ENCODE measurements at places on chromosomes 4 and X.

GRCh38 chr4:18234108-18234507 is 212.6 kb upstream of the LCORL start:
- no peak for DNase-seq

GRCh38 chrX:114582264-114582632 is 1.6 kb upstream of the HTR2C start:
- DNase-seq: no peak

DNA sequence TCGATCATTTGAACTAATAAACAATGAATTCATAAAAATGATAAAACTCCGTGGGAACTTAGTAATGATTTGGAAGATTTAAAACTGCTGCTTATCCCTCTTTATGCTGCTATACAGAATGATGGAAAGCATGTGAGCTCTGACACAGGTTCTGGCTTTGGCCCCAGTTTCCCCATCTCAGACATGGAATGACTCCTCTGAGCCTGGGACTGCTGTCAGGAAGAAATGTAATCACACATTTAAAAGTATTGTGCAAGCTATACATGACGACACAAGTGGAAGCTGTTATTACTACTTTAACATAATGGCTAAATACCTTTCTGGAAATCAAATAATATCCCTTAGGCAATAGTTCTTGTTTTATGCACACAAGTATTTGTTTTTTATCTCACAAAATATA is 161.7 kb downstream of the DCHS2 start:
- no peak for DNase-seq

DNA sequence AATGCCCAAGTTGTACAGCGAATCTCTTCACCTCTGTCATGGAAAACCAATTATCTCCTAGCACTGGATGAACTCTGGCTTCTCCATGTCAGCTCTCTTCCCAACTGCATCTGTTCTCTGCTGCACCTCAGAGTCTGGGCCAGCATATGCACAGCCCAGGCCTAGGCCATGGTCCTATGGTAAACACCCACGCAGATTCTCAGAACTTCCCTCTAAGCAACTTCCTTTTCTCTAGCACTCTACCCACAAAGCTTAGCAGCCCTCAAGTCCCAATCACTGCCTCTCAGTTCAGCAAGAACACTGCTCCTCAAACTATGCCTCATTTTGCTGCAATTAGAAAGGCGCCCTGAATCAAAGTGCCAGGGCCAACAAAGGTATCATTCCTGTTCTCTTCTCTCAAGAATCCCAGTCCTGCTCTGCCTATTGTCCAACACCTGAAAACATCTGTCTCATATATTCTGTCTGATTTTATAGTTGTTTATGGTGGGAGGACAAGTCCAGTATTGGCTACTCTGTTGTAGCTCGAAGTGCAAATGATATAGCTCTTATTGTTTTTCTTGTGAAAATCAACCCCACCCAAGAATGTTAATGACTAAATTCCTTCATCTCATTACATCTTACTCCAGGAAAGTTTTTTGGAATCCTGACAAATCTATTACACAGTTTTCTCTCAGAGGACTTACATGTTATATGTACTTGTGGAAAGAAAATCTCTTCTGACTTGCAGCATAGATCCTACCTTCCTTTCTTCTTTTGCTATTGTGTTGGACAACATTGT is 85.4 kb downstream of the DCHS2 start:
- DNase-seq: no peak

- DNase-seq: no peak
Measured at GRCh38 chr4:145819853-145820181, 118.8 kb downstream of the ZNF827 start.

DNA sequence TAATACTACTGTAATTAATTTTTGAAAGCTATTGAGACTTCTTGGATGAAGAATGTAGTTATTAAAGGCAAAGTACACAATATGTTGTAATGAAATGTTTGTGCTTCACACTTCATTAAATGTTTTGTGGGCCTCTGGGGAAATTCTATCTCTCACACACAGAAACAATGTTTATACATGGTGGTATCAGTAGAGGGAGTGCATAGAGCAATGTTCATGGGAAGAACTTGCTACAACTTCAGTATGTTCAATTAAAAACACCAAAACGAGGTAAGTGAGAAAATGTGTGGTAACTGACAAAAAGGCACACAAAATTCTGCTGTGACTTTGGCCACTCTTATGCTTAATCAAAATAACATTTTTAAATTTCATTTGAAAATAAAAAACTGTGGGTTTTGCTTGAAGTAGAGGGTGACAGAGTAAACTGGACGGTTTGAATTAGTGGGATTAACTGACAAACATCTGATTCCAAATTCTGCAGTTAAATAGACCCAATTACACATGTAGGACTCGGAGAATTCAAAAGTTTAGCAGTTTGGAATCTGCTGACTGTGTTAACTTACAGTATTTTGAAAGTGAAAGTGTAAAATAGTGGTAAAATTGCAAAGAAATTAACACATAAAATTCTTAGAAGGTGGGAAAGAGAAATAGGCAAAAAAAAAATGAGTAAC is 111.4 kb upstream of the TTC29 start:
- no peak for DNase-seq

DNA sequence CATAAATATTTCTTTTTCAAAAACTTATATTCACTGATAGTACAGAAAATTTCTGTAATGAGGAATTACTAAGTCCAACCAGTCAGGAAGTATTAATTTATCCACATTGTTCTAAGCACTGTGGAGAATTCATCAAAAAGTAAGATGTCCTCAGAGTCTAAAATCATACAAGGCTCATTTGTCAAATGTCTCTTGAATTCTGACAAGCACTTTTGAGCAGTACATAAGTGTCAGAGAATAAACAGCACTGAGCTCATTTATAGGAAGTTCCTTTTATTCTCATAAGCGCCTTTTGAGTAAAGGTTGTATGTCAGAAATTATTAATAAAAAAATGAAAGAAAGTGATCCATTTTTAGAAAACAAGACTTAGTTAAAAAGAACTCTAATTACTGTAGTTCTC is 523.2 kb upstream of the EPHA5 start:
- DNase-seq: no peak

DNA sequence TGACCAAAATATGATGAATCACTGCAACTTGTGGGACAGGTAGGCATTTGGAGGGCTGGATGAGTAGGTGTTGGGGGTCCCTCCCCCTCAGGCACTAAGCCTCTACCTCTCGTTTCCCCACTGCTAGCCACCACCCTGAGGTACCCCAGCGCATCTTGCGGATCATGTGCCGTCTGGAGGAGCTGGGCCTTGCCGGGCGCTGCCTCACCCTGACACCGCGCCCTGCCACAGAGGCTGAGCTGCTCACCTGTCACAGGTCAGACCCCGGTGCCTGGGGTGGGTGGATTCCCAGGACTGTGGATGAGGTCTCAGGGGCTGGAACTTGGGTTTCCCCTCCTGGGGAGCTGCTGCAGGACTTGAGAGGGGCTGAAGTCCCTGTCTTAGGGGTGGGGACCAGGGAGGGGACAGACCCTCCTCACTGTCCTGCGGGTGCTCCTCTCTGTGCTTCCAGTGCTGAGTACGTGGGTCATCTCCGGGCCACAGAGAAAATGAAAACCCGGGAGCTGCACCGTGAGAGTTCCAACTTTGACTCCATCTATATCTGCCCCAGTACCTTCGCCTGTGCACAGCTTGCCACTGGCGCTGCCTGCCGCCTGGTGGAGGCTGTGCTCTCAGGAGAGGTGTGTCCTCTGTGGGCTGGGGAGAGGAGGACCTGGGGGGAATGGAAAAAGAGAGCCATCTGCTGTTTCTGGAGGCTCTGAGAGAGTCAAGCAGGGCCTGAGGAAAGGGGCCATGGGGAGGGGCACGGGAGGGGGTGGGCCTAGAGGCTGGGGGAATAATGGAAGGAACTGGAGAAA is 10.1 kb upstream of the ERAS start:
- no peak for DNase-seq

DNA sequence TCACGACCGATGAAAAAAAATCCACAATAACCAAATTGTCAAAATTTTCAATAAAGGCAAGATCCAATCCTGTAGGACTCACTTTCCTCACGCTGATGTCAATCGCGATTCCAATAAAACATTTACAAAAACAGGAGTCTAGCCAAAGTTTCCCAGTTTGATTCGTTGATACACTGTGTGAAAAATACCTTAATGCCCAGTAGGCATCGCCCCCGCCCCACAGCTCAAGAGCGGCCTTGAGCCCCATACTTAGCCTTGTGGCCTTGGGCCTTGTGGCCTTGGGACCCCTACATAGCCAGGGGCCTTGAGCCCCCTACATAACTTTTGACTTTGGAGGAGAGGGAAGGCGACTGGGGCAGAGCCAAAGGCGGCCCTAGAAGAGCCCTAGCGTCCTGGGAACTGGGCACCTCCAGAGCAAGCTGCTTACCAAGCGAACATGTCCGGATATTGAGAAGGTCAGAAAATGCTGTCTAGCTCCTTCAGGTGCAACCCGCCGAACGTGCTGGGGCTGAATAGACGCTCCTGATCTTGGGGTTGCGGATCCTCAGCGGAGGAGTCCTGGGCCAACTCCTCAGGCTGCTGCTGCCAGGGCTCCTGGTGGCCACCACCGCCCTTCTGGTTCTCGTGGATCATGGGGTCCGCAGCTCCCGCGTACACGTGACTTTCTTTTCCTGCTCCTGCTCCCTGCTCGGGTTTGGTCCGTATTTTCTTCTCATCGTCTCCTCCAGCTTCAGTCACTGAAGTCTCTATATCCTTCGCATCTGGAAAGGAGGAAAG is 62.9 kb downstream of the RHOXF2B start:
- DNase-seq: no peak

DNA sequence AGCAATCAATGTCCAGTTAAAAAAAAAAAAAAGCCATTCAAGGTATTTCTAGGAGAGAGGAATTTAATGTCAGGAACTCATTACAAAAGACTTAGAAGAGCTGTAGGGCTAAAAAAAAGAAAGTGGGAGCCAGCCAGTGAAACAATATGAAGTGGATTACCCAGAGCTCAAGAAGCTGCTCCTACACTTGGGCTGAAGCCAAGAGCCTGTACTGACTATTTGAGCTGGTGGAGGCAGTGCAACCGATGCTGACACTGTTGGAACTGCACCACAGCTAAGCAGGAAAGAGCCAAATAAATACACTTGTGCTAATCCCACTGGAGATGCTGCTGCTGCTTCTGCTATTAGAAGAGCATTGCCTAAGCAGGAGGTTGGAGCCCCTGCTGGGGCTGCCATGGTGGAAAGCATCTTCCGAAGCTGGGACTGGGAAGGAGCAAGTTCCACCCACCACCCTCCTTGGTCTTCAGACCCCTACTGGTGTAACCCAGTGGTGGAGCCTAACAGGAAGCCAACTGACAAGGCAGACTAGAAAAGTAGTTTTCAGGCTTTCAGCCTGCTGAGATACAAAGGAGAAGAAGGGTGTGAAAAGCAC is 65.4 kb downstream of the CXXC4 start:
- DNase-seq: no peak

DNA sequence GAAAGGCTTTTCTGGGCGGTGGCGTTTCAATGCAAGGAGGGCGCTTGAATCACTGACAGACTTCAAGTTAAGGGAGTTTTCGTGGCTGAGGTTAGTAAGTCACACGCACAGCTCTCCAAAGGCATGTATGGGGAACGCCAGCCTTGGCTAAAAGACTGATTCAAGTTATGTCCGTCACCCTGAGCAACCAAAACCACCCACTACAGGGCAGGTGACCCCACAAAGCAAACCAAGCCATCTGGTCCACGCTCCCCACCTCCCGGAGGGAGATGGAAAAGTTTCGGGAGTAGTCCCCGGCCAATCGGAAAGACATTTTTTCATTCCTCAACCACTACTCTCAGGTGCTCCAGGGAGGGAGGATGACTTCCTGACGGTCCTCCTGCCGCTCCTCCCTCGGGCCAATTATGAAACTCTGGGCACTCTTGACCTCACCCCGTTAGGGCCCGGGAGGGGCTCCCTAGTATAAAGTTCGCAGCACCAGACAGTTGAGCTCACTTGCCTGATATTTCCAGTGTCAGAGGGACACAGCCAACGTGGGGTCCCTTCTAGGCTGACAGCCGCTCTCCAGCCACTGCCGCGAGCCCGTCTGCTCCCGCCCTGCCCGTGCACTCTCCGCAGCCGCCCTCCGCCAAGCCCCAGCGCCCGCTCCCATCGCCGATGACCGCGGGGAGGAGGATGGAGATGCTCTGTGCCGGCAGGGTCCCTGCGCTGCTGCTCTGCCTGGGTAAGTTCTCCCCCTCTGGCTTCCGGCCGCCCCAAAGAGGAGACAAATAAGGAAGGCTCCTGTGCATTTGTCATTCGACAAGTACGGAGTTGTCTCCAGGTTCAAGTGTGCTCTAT is at the start of gene EREG:
Gene EREG, plus strand, starts transcription at position 494 of the 840 bp plus-strand sequence. Its CDS starts 164 bp downstream, at position 658.
- peak; percentile 6 for DNase-seq

GRCh38 chr4:95017305-95018064 is 259.7 kb downstream of the BMPR1B start:
- no peak for DNase-seq

DNA sequence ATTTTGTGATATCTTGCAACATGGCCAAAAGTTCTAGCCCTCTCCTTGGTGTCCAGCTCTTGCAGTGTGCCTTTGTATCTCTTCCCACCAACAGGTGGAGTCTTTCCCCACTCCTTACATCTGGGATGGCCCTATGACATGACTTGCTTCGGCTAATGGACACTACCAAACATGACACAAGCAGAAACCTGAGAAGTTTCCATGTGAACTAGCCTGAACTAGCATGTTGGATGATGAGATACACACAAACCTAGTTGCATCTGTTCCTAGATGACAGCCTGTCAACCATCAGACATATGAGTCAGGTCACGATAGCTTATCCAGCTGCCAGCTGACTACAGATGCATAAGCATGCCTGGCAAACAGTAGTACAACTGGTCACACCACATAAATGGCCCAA is 207.5 kb upstream of the FTHL17 start:
- no peak for DNase-seq

GRCh38 chr4:76564123-76564915 is 129.3 kb downstream of the SHROOM3 start:
- no peak for DNase-seq

DNA sequence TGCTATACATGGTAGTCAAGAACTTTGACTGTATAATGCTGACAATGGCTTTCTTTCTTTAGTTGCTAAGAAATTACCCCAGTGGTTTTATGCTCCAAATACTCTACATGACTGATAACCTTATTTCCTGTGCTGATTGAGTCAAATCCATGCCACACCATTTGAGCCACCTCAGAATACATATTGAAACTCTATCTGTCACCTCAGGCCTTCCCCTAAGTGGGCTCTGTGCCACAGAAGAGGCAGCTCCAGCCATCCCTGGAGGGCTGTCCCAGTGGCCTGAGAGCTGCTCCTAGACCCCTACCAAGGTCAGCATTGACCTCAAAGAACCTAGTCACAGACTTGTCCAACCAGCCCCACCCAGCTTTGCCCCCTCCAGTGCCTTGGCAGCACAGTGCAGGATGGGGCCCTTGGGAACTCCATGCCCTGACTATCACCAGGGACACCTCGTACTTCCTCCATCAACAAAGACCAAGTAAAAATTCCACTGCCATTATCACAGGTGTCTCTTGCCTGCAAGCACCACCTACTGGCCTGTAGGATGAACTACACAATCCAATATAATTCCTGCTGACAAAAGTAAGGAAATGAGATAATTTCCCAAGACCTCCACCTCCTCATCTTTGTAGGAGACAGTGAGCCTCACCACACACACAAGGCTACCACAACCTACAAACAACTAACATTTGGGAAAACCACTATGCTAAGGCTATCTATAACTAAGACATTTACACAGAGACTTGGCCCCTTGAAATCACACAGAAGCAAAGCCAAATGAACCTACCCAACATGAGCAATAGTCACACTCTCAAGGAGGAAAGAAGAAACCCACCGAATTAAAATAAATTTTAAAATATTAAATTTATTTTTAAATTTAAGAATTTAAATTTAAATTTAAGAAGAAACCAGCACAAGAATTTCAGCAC is 239.9 kb downstream of the NKX6-1 start:
- DNase-seq: no peak

Data from T-helper 2 cell treated with Interferon-gamma antibody and Interleukin-4, amounts not matched to agents 5 μg/mL and 100 μg/mL, for 36 hours (primary cell).